ENCODE measurements at places on chromosomes 11 and 22.
A peak's percentile ranks its signal among the peaks of the same experiment; 100 is the strongest.

- DNase-seq: no peak
These were observed 6.5 kb downstream of the CTSF start for GRCh38 chr11:66561975-66562248.

GRCh38 chr11:61945191-61945590 lies 5.0 kb upstream of the BEST1 start:
- no peak for DNase-seq

- no peak for DNase-seq
These were observed 1.8 kb upstream of the GDPD4 start for GRCh38 chr11:77303328-77303727.

- DNase-seq: no peak
These were observed 4.0 kb downstream of the THAP12 start for GRCh38 chr11:76376746-76377558.

GRCh38 chr11:78660471-78660870 lies 85.8 kb upstream of the NARS2 start:
- no peak for DNase-seq

GRCh38 chr11:14396273-14396672 lies 37.3 kb upstream of the RRAS2 start:
- no peak for DNase-seq

DNA sequence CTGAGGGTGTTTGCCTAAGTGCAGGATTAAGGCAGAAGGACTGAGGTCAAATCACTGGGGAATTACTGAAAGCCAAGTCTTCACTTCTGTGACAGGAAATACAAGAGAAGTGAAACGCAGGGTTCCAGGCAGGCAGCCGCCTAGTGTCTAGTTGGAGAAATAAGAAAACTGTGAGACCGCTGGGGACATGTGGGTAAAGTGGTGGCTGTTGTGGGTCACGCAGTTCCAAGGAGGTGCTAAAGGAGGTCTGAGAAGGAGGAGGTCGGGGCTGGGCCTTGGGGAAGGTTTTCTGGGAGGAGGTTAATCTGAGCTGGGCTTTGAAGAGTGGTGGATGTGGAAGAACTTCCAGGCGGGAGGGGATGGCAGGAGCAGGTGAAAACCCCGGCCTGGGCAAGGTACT lies 11.2 kb downstream of the MCM5 start:
- no peak for DNase-seq

DNA sequence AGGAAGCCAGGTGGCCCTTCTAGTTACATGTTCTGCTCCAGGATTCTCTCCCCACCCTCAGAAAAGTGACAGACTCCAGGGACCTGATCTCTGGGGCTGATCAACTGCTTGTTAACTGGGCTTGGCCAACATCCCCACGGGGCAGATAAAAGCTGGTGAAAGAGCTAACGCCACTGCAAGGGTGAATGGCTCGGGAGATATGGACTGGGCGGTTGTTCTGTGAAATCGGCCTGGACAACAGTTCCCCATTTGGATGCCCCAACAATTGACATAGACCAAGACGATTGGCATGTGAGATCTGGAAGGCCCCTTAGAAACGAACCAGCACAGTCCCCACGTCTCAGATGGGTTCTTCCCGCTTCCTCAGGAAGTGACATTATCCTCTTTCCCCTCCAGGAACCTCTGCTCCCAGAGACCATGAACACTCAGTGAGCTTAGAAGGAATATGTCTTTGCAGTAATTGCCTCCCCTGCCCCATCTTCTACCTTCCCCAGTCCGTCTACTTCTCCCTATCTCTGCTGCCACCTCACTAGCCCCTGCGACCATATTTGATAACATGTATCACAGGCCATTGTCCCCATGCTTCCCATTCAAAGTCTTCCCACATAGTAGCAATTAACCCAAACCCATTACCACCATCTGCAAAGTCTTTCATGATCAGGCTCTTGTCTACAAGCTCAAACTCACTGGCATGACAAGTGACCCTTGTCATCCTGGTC lies 5.6 kb upstream of the PRG2 start:
- no peak for DNase-seq

DNA sequence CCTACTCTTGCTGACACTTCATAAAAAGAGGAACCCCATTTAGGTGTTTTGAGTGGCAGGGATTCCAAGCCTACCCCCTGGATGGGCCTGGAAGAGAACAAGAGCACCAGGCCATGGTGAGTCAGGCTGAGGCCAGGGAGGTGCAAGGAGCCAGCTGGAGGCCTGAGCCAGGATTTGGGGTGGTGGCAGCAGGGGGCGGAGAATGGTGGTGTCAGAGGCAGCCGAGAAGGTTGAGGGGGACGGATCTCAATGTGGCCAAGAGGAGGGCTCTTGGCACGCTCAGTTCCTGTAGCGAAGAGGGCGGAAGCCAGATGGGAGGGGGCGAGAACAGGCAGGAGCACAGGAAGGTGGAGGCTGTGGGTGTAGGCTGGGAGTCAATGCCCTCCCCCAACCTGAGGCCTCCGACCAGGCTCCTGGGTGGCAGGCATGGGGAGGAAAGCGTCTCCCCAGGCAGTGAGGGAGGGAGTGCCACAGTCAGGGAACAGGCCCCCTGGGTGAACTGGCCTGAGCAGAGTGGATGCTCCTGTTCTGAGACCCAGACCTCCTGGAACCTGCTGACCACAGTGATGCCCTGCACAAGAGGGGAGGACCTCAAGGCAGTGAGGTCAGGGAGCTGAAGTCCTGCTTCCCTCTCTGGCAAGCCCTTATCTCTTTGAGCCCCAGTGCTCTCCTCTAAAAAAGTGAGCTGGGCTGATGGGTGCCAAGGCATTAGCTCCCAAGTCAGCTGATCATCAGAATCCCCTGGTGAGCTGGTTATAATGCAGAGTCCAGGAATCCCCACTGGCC lies 13.9 kb downstream of the RTN4RL2 start:
- DNase-seq: peak; percentile 48

DNA sequence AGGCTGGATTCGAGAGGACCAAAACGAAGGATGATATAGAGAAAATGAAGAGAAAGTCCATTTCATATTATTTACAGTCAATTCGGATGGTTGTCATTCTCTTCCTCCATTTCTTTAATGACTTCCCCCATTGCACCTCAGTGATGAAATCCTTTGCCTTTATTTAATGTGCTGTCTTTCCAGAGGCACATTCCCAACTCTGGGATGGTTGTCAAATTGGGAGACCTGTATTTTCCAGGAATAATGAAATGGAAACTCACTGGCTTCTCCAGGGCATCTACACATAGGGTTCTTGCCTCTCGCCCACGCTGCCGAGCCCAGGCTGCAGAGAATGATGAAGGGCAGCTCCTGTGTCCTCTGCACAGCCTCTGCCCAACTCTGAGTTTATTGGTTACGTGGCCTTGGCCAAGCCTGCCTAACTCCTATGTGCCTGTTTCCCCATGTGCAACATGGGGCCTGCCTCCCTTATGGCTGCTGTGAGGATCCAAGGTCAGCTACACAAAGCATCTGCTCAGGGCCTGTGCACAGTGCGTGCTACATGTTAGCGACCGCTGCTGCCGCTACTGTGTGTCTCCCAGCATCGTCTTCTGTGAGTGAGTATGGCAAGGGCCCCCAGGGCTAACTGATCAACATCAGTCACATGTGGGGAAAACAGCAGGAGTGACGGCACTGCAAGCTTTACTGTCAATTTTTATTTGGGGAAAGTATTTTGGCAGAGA lies 81.5 kb upstream of the BID start:
- DNase-seq: no peak

- DNase-seq: no peak
These were observed 172.6 kb downstream of the WNT11 start for GRCh38 chr11:76033699-76034098.

DNA sequence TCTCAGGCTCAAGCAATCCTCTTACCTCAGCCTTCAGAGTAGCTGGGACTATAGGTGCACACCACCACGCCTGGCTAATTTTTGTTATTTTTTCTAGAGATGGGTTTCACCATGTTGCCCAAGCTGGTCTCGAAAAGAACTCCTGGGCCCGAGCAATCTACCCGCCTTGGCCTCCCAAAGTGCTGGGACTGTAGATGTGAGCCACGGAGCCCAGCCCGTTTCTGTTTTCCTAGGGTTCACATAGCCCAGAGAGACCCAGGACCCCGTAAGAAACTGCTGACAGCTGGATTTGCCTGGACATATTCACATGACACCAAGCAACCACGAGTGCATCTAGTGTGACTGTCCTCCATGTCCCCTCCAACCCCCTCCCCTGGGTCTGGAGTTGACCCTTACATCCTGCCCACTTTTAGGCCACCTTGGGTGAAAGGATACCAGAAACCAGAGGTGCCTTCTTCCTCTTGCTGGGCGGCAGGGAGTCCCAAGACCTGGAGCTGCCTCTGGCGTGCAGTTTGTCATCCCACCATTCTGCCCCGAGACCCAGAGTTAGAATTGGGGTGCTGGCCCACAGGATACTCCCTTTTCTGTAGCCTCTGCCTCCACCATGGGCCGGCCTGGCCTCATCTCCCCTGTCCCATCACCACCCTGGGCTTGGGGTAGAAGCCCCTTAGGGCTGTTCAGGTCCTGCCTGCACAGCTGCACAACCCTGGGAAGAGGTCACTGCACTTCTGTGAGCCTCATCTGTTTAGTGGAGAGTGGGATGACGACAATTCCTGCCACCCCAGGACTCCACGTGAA lies 3.7 kb upstream of the RIN1 start:
- DNase-seq: no peak
